Activated CD8-positive, alpha-beta memory T cell treated with anti-CD3 and anti-CD28 coated beads for 4 hours (primary cell): ENCODE measurements at places on chromosomes 1 and 21.

DNA sequence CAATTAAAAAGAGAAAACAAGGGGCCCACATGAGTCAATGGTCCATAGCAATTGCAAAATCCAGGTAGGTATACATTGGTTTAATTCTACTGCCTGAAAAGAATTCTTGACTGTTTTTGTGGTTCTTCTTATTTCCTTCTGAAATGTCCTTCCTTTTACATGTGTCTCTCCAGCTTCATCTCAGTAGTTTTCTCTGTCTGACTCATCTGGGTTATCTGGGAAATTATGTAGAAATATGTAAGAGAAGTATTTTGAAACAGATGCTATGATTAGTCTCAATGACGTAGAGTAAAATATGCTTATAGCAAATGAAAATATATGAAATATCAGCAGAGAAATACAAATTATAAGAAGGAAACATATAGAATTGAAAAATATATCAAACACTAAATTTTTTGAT, 953.2 kb downstream of the BRINP3 start:
- DNase-seq: no peak

- no peak for DNase-seq
Measured at GRCh38 chr1:207109004-207109403, 5.0 kb downstream of the C4BPA start.

GRCh38 chr1:59601811-59602210, 212.9 kb upstream of the HOOK1 start:
- DNase-seq: no peak

DNA sequence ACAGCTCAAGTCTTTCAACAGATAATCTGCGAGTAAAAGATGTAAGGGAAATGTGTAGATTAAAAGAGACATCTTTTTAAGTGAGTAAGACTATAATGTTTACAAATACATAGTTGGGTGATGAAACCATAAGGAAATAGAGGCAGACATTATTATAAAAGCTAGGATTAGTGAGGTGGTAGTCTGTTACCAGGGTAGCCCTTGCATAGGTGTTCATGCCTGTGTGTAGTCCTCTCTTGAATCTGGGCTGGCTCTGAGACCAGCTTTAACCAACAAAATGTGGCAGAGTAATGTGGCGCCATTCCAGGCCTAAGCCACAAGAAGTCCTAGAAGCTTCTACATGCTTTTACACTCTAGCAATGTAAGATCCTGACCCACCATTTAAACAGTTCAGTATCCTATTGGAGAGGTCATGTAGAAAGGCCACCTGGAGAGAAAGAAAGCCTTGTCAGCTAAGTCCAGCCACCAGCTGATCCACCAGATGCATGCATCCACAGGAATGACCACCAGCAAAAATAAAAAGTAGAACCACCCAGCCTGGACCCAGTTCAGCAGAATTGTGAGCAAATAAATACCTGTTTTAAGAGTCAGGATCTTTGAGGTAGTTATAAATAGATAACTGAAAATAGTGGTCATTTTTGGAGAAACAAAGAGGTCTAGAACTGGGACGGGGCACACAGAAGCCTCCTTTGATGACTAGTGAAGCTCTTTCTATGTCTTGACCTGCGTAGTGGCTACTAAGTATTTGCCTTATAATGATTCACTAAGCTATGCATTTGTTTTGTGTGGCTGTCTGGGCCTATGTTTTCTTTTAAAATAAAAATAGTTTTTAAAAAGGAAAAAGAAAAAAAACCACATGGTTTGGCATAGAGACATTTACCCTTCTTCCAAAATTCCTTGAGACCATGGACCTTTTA, 8.1 kb downstream of the NIBAN1 start:
- DNase-seq: no peak

DNA sequence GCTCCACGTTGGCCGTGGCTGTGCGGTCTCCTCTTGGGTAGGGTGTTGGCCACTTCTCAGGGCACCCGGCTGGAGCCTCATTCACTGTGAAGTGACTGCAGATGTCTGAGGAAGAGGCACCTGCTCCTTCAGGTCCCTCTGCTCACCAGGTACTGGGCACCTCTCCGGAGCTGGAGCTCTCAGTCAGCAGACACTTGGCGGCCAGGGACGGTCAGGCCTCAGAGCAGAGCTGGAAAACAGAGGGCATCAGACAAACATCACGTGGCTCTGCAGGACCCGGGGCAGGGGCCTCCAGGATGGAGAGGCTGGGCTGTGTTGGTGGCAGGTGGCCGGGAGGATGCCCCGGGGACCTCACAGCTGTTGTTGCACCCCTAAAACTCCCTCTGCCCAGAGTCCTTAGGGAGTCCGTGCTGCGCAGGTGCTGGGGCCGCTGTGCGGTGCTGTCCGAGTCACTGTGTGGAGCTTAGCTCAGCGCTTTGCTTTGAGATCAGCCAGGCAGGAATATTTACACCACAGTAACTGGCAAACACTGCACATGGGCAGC, 59.7 kb downstream of the SLX9 start:
- DNase-seq: no peak
